Transverse colon (tissue), 4 donors: ENCODE measurements at places on chromosomes 12 and 14. TPM values are rescaled to one million over a fixed set of nuclear protein-coding genes. Genes with fewer than 3 reads are reported as not detected.

MLXIP gene
- total RNA-seq = 129 TPM

DNA sequence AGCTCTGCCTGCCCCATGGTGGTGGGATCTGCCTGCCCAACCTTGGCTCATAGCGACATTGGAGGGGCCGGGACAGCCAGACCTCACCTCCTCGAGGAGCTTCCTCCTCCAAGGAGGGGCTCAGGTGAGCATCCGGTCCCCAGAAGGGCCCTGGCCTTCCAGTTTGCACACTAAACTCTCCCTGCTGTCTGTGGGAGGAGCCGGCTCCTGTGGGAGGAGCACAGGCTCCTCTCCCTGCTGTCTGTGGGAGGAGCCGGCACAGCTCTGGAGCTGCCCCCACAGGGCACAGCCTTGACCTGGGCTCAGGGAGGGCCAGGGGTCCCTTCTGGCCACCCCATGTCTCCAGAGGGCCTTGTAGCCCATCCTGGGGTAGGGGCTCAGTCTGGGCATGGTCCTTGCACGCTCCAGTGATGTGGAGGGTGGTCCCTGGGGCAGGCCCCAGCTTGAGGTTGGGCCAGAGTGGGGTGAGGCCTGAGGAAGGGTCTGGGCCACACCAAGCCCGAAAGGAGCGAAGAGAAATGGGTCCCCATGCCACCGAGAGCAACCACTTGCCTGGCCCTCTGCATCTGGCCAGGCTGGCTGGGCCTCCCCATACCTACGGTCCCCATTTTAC lies 147.5 kb upstream of the C14orf180 start:
- no peak for DNase-seq
- H3K27ac ChIP-seq = no peak overlapping the region
- no peak overlapping the region for H3K4me3 ChIP-seq
- H3K27me3 ChIP-seq = no peaks in the 10 kb centered on the region

DNA sequence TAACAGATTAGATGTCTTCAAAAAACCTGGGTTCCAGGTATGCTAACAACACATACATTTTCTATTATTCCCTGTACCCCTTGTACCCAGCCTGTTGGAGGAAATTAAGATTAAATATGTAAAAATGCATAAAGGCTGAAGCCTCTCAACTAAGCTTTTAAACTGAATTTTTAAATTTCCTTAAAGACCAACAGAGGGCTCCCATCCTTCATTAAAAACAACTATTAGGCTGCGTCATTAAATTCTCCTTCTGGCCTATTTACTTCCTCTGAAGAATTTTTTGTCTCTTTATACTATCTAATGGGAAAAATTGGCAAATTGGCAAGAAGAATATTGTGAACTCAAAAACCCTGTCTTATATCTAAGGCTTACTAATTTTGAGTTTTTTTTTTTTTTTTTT lies 21.8 kb downstream of the SENP1 start:
- no peaks in the 10 kb centered on the region for H3K27me3 ChIP-seq
- no peak overlapping the region for H3K27ac ChIP-seq
- no peak for DNase-seq
- H3K4me1 ChIP-seq = no peaks in the 10 kb centered on the region
- no peaks in the 10 kb centered on the region for H3K36me3 ChIP-seq

RAD9B gene
- total RNA-seq = not detected

DNA sequence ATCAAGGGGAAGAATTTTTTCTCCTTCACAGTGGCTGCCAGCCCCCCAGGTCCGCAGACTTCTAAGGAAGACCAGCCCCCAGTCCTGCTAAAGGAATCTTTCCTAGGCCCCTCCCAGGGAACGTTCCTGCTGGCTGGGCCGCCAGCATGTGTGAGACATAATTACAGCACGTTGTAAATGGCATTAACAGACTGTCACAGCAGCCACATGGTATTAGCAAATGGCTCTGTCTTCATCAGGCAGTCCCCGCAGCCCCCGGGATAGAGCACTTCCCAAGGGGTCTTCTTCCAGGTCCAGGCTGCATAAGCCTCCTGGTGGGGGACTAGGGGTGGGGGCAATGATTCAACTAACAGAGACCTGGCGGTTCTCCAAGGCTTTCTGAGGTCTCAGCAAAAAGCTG lies 34.9 kb upstream of the FAM222A start:
- H3K4me3 ChIP-seq = no peak overlapping the region
- H3K36me3 ChIP-seq = no peaks in the 10 kb centered on the region
- H3K27ac ChIP-seq = no peak overlapping the region
- DNase-seq = peak; percentile 21

DNA sequence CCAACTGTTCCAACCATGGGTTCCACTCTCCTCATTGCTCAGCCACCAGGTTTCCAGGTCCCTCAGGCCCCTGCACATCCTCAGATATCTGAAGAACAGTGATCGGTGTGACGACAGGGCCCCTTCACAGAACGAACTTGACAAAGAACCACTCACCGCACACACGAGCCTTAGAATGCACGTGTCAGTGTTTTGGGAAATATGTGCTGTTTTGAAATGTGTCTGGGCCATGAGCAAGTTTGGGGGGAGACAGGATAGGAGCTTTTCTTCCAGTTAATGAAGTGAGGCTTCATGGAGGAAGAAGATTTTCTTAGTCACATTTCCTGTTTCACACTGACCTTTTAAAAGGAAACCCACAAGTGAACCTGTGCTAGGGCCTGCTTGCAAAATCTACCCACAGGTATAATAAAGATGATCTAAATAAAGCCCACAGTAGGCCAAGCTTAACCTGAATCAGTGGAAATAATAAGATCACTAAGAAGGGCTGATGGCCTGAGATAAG lies 58.6 kb downstream of the ZFP36L1 start:
- H3K36me3 ChIP-seq = no peaks in the 10 kb centered on the region
- H3K4me3 ChIP-seq = no peak overlapping the region
- peaks cover 14% of the 10 kb centered on the region for H3K4me1 ChIP-seq
- H3K27ac ChIP-seq = no peak overlapping the region
- no peak for DNase-seq

PXMP2 gene
- 181 TPM for total RNA-seq

DNA sequence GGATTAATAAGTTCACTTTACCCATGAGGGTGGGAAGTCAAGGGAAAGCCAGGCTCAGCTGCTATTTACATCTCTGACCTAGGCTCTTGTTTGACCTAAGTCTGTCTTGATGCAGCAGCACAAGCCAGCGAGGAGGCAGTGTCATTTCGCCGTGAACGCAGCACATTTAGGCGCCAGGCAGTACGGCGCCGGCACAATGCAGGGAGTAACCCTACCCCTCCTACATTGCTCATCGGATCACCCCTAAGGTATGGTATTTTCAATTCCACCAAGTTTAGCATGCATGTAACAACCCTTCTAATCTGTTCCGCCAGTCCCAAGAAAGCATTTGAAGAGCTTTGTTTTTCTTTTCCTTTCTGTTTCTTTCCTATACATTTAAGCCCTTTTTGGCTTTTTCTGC lies 81.2 kb downstream of the PCNX1 start:
- no peak overlapping the region for H3K4me3 ChIP-seq
- no peaks in the 10 kb centered on the region for H3K36me3 ChIP-seq
- H3K4me1 ChIP-seq = no peaks in the 10 kb centered on the region
- DNase-seq = no peak
- H3K27me3 ChIP-seq = no peaks in the 10 kb centered on the region
- H3K27ac ChIP-seq = no peak overlapping the region

GRCh38 chr12:51811203-51812202 lies 37.0 kb downstream of the FIGNL2 start:
- no peak overlapping the region for H3K4me3 ChIP-seq
- DNase-seq = no peak
- H3K27ac ChIP-seq = no peak overlapping the region
- no peaks in the 10 kb centered on the region for H3K27me3 ChIP-seq

GRCh38 chr12:112751844-112752243 lies 39.7 kb upstream of the RPH3A start:
- no peak overlapping the region for H3K4me3 ChIP-seq
- DNase-seq = no peak
- H3K36me3 ChIP-seq = no peaks in the 10 kb centered on the region
- H3K27me3 ChIP-seq = peaks cover 5% of the 10 kb centered on the region

GRCh38 chr12:45644541-45644940 lies 85.0 kb upstream of the ARID2 start:
- no peak overlapping the region for H3K27ac ChIP-seq
- no peak overlapping the region for H3K4me3 ChIP-seq
- H3K27me3 ChIP-seq = no peaks in the 10 kb centered on the region
- no peaks in the 10 kb centered on the region for H3K4me1 ChIP-seq

SYNDIG1L gene
- 0.32 TPM for total RNA-seq

- no peaks in the 10 kb centered on the region for H3K36me3 ChIP-seq
- no peaks in the 10 kb centered on the region for H3K27me3 ChIP-seq
- H3K4me3 ChIP-seq = no peak overlapping the region
- H3K4me1 ChIP-seq = no peaks in the 10 kb centered on the region
Measured at GRCh38 chr12:130146176-130146931, 15.9 kb upstream of the FZD10 start.

GRCh38 chr12:117155278-117156060 lies 34.8 kb downstream of the FBXO21 start:
- no peak overlapping the region for H3K4me3 ChIP-seq
- H3K27me3 ChIP-seq = no peaks in the 10 kb centered on the region
- H3K36me3 ChIP-seq = no peaks in the 10 kb centered on the region
- no peaks in the 10 kb centered on the region for H3K4me1 ChIP-seq

FAM186B gene
- not detected for total RNA-seq
